BE2C (cell line): ENCODE measurements at places on chromosomes 11 and 22.

DNA sequence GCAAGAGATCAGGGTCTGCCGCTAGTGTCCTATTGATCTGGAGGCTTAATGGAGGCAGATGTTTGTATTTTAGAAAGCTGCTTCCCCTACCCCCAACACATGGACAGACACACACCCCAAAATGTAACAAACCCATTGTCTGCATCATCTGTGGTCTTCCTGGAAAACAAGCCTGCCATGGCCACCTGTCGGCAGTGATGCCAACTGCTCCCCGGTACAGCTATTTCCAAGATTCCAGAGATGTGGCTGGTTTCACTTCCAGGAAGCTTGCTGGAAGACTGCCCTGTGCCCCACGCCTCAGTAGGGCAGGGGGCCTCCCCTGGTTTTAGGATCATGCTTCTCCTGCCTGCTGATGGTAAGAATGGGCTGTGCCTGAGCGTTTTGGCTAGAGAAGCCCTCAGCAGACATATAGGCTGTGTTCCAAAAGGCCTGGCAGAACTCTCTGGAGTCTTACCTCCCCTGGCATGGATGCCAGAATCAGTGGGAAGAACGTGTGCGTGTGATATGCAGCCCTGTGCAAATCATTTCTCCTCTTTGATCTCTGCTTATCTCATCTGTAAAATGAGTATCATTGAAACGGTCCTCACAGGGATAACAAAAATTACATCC is 108.6 kb downstream of the FBXO7 start:
- no peak for DNase-seq

GRCh38 chr22:46070215-46070802 is 80.0 kb upstream of the PPARA start:
- peak; percentile 57 for DNase-seq

DNA sequence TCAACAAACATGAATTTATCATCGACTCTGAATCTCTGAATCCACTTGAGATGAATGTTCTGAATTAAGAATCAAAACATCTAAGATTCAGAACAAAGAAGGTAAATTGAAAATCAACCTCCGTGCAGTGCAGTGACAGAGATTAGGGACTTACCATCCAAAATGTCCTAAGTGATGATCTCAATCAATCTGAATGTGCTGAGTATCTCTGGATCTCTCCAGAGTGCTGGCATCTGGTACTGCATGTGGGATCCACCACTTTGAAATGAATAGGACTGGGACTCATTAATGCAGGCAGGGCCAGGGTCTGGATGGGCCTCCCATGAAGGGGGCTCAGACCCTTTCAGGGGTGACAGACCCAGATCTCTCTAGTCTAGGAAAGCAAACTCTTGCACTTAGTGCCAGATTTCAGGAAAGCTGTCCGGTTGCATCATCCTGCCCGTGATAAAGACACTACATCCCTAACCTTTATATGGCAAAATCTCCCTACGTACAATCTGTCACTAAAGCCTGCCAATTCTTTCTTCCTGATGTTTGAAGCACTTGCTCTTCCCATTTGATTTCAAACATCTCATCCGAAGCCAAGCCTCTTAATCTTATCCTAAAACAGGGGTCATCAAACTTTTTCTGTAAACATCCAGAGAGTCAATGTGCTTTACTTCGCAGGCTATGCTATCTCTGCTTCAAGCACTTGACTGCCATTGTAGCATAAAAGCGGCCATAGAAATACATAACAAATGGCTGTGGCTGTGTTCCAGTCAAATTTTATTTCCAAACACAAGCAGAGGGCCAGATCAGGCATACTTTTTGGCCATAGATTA is 263.3 kb downstream of the LARGE1 start:
- DNase-seq = no peak

DNA sequence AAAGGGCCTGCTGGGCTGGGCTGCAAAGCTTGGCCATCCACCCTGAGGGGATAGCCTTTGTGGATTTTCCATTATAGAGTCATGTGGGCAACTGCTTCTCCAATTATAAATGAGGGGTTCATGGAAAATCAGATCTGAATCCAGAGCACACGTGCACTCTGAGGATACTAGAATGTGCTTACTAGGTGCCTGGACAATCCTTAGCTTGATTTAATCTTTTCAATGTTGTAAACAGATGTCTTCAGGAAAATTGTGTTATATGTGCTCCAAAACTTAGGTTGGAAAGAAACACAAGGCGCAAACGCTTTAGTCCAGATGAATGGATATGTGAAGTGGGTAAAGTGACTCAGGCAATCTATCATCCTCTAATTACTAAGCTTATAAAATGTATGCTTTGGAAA is 92.0 kb downstream of the SLC17A6 start:
- DNase-seq = no peak

DNA sequence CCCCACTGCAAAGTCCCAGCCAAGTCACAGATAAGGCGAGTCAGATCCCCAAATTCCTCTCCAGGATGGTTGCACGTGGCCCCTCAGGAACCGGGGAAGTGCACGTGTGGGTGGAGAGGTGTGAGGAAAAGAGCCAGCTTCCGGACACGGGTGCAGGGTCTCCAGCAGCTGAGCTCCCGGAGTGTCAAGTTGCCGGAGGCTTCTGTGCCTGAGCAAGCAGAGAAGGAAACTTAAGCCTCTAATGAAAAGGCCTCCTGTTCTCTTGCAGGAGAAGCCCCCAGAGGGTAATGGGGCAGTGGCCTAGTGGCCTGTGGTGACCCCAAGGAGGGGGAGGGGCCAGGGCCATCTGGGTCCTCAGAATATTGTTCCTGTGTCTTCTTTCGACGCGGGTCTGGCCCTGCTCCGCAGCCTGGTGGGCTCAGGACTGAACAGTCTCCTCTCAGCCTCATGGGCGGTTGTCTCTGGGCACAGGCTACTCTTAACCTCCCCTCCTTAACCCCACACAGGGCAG is 147.9 kb downstream of the FEZ1 start:
- no peak for DNase-seq

GRCh38 chr22:44004104-44004460 is 20.0 kb upstream of the PARVB start:
- DNase-seq = no peak

DNA sequence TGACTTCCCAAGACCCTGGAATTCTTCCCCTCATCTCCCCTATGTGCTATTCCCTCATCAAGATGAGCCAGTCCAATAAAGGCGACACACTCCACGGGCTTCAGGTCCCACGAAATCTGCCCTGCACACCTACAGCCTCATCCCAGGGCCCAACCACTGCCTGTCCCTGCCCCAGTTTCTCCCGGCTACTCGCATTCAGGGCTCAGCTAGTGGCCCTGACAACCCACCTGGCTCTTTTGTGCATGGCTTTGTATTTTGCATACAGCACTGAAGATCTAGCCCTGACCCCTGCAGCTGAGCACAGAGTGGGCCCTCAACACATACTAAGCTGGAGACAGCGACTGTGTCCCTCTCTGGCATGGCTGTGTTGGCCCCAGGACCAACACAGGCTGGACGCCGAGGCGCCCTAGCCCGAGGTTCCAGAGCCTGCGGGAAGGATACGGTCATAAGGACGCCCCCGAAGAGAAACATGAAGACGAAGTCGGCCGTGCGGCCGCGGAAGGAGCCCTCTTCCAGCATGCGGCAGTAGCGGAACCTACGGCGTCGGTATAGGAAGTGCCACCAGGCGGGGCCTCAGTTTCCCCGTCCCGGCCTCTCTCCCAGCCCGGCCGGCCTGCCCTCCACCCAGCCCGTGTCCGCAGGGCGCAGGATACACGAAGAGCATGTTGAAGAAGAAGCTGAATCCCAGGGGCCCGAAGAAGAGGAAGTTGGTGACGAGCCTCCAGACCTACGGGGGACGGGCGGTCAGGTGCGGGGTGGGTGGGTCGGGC is 710 bp downstream of the DERL3 start:
- no peak for DNase-seq
